ENCODE measurements at places on chromosomes 3 and 15.
A peak's percentile ranks its signal among the peaks of the same experiment; 100 is the strongest.

- DNase-seq = no peak
These were observed 1.3 kb downstream of the PPM1M start for GRCh38 chr3:52246728-52247408.

DNA sequence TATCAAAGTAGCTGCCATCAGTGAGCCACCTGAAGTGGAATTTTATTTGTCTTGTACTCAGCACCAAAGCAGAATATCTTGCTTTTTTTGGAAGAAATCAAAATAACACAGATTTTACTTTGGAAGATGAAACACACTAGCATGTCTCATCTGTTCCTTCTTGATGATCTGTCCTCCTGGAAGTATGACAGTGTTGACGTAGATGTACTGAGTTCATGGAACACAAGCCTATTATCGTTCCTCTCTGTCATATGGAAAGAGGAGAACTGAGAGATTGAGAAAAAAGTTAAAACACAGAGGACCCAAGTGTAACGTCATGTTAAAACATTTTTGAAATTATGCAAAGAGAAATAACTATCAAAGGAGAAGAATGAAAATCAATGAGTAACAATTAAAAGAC is 340.2 kb downstream of the ROBO2 start:
- DNase-seq = no peak

- DNase-seq = no peak
These were observed 59.7 kb downstream of the ITPR1 start for GRCh38 chr3:4552811-4553210.

- no peak for DNase-seq
These were observed 1017.2 kb downstream of the TUSC7 start for GRCh38 chr3:117726776-117727175.

GRCh38 chr3:4986175-4986781 is 7.0 kb downstream of the BHLHE40 start:
- no peak for DNase-seq

GRCh38 chr3:181839039-181839915 is 127.6 kb downstream of the SOX2 start:
- no peak for DNase-seq

GRCh38 chr3:133949438-133949837 is 53.8 kb upstream of the RAB6B start:
- DNase-seq = peak; percentile 94

DNA sequence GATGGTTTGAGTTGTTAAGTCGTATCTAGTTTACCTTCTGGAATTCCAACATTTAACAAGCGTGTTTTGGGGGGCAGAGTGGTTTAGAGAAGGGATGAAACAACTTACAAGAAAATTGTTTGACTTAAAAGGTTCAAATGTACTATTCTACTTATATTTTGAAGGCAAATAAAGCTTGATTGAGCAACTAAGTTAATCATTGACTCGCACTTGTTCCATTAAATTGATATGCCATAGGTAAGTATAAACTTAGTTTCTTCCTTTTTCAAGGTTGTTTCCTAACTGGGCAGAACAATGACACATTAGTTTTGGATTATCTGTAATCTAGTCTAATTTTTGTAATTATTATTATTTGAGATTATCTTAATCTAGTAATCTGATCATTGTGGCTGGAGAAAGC is 48.3 kb upstream of the CPNE4 start:
- DNase-seq = no peak

DNA sequence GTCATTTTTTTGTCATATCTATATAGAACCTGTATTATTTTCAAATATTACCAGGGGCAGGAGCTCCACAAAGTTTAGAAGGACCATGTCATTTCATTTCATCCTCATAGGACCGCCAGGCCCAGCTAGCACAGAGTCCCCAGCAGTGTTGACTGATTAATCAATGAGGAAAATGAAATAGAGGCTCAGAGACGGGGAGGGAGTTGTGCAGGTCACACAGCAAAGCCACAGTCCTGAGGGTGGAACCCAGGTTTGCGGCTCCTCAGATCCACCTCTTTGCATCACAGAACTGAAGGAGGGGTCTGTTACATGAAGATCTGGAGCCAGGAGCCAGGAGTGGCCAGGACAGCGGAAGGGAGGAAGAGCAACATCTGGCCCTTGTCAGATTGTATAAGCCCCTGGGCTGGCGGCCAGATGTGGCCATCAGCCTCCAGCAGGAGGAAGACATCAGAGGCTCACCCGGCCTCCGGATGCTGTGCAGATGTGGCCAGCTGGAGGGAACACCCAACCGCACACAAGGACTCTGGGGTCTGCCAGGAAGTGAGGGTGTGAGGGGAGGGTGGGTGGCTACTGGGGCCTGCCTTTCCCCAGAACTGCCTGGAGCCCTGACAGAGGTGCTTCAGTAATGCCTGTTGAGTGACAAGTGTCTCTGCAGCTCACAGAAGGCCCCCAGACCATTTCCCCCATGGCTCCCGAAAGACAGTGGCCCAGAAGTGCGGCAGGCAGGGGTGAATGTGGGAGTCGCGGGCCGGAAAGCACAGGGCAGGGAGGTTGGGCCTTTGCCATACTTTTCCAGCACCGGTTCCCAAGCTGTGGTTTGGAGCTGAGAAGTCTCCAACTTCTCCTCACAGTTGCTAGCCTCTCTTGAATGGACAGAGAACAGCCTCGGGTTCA is 21.3 kb downstream of the EFCC1 start:
- DNase-seq = no peak

- DNase-seq = peak; percentile 74
These were observed 272.4 kb downstream of the TIGIT start for GRCh38 chr3:114566162-114566755.

DNA sequence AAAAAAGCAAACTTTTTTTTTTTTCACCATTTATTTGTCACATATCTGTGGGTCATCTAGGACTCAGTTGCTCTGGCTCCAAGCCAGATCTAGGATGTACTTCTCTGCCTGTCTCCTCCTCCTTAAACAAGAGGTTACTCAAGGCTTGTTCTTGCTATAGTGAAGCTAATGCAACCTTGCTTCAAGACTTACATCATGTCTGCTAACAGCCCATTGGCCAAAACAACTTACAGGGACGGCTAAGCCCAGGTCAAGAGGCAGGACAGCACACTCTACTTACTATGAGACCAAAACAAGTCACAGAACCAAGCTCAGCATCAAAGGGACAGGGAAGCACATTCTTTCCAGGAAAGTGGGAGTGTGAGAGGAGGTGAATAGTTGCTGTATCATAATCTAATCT is 123.8 kb upstream of the BNIP2 start:
- DNase-seq = no peak

- DNase-seq = no peak
These were observed 6.9 kb downstream of the ST6GAL1 start for GRCh38 chr3:186937017-186937875.

DNA sequence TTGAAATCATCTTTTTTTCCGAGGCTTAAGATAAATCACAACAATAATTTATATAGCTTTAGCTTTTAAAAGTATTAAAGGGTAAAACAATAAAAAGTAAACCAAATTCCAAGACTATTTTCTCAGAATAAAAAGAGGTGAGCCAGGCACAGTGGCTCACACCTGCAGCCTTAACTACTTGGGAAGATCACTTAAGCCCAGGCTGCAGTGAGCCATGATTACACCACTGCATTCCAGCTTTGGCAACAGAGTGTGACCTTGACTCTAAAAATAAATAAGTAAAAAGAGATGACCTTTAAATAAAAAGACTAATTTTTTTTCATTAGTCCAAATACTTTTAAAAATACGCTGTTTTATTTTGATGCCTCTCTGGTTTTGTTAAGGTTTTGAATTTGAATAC is 54.4 kb downstream of the C3orf80 start:
- no peak for DNase-seq

GRCh38 chr3:100518244-100518643 is 25.8 kb downstream of the TMEM45A start:
- DNase-seq = no peak

GRCh38 chr3:4351164-4351855 is 48.1 kb downstream of the SETMAR start:
- peak; percentile 55 for DNase-seq

GRCh38 chr15:41895491-41895890 is 1.6 kb upstream of the SPTBN5 start:
- no peak for DNase-seq

GRCh38 chr3:128707928-128708494 is 18.0 kb upstream of the RAB7A start:
- no peak for DNase-seq

DNA sequence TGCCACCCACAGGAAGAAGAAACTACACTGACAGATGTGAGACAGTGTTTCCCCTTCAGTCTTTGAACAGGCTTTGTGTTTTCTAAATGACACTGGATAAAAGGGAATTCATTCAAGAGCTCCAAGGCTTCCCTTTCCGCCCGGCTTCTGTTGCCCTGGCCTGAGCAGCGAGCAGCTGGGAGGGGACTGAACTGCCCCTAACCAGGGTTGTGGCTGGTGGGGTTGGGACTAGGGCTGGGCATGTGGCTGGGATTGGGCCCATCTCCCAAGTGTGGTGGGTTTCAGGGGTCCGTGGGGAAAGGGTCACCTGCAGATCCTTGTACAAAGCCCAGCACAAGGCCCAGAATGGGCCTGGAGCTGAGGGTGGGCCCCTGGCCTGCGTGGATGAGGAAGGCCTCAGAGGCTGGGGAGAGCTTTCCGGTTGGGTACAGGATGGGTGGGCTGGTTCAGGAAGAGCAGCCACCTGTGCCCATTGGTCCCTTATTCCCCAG is 10.4 kb downstream of the VILL start:
- DNase-seq = no peak

DNA sequence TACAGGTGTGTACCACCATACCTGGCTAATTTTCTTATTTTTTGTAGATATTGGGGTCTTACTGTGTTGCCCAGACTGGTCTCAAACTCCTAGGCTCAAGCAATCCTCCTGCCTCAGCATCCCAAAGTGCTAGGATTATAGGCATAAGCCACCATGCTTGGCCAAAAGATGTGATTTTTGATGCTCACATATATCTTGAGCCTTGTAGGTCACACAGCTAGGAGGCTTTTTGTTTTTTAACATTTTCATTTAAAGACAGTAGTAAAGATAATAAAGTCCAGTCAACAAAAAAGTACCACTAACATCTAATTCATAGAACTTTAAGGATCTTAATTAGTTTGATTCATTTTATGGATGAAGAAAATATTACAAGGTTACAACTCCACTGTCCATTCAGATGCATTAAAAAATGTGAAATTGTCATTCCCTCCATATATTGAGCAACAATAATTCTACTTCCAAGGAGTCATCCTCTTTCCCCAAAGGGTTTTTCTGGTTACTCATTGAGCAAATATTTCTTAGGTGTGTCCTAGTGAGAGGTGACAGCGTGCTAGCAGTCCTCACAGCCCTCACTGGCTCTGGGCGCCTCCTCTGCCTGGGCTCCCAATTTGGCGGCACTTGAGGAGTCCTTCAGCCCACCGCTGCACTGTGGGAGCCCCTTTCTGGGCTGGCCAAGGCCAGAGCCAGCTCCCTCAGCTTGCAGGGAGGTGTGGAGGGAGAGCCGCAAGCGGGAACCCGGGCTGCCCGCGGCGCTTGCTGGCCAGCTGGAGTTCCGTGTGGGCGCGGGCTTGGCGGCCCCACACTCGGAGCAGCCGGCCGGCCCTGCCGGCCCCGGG is 8.3 kb upstream of the TASOR start:
- no peak for DNase-seq

DNA sequence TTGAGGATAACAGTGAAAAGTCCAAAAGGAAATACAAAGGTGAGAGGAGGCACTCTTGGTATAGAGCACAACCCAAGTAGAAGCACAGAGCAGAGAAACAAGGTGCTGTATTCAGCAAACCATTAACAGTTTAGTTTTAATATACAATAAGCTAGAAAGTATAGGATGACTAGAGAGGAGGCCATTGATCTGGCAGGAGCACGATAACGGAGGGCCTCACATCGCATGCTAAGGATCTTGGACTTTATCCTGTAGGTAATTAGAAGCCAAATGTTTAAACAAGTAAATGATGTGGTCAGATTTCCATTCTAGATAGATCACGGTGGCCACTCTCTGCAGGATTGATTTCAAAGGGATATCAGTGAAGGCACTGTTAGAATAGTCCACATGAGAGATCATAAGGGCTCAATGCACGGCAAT is 935.0 kb downstream of the ROBO1 start:
- no peak for DNase-seq

- no peak for DNase-seq
These were observed 89.8 kb upstream of the RARB start for GRCh38 chr3:25338158-25338725.

- peak; percentile 10 for DNase-seq
These were observed 25.5 kb downstream of the CHP1 start for GRCh38 chr15:41256577-41257038.

GRCh38 chr3:111729087-111729846 is 129.8 kb upstream of the PHLDB2 start:
- DNase-seq = peak; percentile 60

GRCh38 chr3:56468184-56469106 is at the start of gene ERC2:
Gene ERC2 (minus strand): TSS chr3:56468467.
- DNase-seq = no peak

DNA sequence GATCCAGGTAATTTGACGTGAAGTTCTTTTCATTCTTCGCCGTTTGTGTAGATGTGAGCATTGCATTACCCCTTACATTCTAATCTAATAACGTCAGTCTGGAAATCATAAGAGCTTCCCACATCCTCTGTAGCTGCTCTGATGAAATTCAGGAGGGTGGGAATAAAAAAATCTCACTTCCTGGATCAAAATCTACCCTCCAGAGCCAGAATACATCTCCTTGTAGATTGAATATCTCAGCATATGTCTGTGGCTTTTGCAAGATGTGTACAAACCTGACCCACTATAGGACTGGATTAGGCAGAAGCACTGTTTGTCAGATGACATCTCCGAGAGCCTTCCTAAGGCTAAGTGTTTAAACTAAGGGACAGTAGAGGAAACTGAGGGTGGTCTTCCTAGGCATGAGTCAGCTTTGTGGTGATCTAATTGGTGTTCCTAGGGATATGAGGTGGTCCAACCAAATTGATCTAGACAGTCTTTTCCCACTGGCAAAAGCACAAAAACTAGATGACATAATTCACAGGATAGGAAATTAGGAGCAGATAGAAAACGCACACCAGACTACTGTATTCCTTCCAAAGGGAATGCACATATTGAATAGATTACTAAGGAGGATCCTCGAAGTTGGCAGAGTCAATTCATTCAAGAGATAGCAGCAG is 216.3 kb upstream of the LRTM1 start:
- DNase-seq = no peak

DNA sequence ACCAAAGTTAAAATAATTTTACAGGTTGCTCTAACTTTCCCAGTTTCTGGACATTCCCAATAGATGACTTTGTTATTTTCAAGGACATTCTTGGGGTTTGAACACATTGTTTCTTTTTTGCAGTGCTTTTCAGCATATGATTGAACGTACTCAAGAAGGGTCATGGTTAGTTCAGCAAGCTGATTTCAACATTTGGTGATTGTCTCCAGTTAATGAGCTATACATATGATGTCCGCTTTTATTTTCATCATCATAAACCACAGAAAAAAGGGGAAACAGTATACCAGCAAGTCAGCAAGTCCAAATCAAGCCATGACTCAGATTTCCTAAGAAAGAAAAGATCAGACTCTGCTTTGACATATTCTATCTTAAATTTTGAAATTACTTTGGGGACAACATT is 69.4 kb downstream of the B3GALNT1 start:
- DNase-seq = no peak

- no peak for DNase-seq
These were observed 145.6 kb upstream of the TMCO5A start for GRCh38 chr15:37788767-37789396.

GRCh38 chr15:41821831-41822230 is 6.1 kb upstream of the JMJD7 start:
- no peak for DNase-seq

All from dermis microvascular lymphatic vessel endothelial cell (primary cell).